ENCODE measurements at places on chromosomes 6 and 20.

DNA sequence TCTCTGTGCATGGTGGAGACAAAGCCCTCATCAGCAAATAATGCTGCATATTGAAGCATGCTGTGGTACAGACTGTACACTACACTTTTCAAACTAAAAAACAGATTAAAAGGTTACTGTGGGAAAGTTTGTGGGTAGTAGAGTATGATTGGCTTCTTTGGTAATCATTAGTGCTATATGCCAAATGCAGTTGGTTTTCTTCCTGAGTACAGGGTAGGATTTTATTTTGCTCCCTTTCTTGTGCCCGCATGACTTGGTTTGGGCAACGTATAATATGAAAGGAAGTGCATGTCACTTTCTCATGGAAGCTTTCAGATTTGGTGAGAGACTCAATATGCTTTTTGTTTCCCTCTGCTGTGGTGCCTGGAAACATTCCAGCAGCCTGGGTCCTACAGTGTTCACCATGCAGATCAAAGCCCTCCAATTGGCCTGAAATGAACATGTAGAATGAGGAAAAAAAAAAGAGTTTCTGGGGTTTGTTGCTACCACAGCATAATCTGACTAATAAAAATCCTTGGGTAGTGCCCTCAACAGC lies 270.7 kb upstream of the ADGRB3 start:
- no peak for DNase-seq

GRCh38 chr6:89368107-89368506 lies 15.6 kb upstream of the UBE2J1 start:
- peak; percentile 66 for DNase-seq

DNA sequence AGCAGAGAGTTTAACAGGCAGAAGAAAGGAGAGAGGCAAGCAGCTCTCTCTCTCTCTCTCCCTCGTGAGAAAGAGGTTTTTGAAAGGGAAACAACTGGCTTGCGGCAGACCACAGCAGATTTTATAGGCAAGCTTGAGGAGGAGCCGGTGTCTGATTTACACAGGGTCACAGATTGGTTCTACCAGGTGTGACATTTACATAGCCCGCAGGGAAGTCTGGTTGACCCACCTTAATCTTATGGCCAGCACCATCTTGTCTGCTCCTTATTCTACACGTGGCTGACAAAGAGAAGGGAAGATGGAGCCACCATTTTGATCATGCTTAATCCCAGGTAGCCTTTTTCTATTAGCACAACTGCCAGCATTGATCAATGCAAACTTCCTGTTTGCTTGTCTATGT lies 65.4 kb downstream of the OR2J2 start:
- DNase-seq = no peak

- no peak for DNase-seq
These were observed 598.9 kb downstream of the RFPL4B start for GRCh38 chr6:112946051-112946450.

- DNase-seq = no peak
These were observed 90.9 kb downstream of the CAP2 start for GRCh38 chr6:17484201-17484849.

GRCh38 chr6:168107191-168107983 lies 28.4 kb upstream of the FRMD1 start:
- no peak for DNase-seq

GRCh38 chr6:21075986-21076385 lies 517.6 kb upstream of the SOX4 start:
- no peak for DNase-seq

GRCh38 chr6:93218096-93218495 lies 201.3 kb downstream of the EPHA7 start:
- no peak for DNase-seq

DNA sequence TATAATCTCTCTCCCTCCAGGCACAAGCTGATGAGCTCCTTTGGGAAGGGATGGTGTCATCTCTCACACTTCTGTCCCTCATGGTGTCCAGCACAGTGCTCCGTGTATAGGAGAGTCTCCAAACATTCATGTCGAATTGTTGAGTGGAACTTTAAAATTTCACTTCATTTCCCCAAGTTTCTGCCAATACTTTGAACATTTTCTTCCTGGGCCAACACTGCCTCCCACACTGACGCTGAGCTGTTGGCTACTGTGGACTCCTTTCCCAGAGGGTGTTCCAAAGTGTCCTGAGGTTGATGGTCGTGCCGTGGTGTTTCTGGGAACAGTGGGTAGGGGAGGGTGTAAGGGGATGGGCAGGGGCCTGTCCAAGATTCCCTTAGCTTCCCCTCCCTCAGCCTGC lies 122.7 kb downstream of the TIAM2 start:
- DNase-seq = no peak

GRCh38 chr20:20214757-20215275 lies 153.1 kb upstream of the INSM1 start:
- DNase-seq = no peak

- DNase-seq = no peak
These were observed 156.6 kb downstream of the NFATC2 start for GRCh38 chr20:51385646-51386530.

DNA sequence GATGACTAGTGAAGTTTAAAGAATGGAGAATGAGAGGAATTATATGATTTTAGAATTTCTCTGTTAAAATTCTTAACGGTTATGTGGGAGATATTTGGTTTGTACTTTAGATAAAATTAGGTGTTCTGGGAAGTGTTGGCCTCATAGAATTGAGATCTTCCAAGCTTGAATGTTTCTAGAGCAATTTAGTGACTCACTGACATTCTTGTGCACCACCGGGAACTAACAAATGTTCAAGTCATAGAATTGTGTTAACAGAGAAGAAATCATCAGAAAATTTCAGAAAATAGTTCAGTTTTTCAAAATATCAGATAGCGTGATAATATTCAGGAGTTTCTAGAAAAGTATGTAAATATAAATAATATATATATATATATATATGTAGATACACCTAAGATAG lies 67.9 kb upstream of the BMP5 start:
- no peak for DNase-seq

GRCh38 chr20:60007464-60007863 lies 49.2 kb downstream of the CDH26 start:
- no peak for DNase-seq

GRCh38 chr6:109490713-109491112 lies 7.7 kb upstream of the ZBTB24 start:
- peak; percentile 16 for DNase-seq

DNA sequence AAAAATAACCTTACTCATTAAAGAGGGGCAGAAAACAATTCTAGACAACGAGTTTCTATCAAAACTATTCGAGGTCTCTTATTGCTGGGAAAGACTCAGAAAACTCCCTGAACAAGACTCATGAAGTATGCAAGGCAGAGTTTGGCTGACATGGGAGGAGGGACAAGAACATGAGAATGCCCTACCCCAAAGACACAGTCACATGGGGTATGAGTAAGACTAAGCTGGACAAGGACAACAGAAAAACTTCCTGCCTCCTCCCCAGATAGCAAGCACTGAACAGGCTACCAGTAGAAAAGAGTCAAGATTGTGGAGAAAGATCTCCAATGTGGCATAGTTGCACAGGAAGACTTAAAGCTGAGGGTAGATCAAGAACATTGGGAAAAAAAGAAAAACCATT lies 39.7 kb upstream of the PHIP start:
- DNase-seq = no peak

DNA sequence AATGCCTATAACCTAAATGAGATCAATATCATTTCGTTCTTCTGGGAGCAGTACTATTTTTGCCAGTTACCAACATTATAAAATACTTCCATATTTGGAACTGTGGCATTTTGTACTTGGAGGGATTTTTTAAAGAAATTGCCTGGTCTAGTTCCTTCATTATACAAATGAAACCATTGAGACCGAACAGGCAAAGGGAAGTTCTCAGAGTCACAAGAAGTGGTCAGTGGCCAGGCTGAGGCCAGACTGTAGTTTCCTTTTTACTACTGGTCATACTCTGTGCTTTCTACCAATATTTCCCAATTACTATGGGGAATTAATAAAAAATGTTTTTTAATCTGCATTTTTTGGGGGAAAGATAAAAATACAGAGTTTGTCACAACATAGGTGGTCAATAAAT lies 332.0 kb downstream of the NRN1 start:
- DNase-seq = no peak

DNA sequence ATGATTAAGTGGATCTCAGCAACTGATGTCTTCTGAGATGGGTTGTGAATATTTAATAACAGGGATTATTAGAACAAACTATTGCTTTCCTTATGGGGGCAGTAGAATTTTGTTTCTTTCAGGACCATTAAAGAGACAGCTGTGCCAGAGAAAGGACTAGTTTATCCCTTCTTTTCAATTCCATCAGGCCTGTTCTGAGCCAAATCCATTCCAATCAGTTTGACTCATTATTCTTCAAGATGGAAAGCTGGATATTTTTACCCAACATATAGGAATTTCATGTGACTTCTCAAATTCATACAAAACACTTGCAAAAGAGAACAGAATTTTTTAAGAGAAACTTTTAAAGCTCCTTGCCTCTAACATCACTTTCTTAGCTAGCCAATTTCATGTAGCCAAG lies 722.0 kb upstream of the FLRT3 start:
- DNase-seq = no peak

- no peak for DNase-seq
These were observed 3.0 kb downstream of the ZC2HC1B start for GRCh38 chr6:143867236-143867635.

DNA sequence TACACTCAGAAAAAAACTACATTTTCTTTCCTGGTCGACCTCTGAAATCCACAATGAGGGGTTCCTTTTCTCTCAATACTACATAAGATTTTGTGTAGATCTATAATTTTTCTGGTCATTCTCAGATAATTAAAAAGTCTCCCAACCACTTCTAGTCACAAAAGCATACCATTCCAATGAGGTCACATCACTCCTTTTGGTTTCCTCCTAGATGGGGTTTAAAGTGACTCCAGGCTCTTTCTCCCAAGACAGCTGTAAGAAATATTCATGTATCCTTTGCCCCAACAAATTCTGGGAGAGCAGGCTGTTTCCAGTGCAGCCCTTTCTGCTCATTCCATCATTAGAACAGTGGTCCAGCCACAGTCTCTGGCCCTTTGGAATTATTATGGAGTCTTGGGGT lies 43.1 kb upstream of the BEND6 start:
- no peak for DNase-seq

All from WERI-Rb-1 (cell line).